Foreskin fibroblast (primary cell): ENCODE measurements at places on chromosomes 13 and 19.

- DNase-seq: peak; percentile 4
These were observed 324.0 kb downstream of the GPC5 start for GRCh38 chr13:91722267-91722884.

GRCh38 chr13:84132491-84132890 lies 250.2 kb upstream of the SLITRK1 start:
- no peak for DNase-seq

- DNase-seq: peak; percentile 70
These were observed 126.5 kb downstream of the NALCN start for GRCh38 chr13:101289764-101290163.

DNA sequence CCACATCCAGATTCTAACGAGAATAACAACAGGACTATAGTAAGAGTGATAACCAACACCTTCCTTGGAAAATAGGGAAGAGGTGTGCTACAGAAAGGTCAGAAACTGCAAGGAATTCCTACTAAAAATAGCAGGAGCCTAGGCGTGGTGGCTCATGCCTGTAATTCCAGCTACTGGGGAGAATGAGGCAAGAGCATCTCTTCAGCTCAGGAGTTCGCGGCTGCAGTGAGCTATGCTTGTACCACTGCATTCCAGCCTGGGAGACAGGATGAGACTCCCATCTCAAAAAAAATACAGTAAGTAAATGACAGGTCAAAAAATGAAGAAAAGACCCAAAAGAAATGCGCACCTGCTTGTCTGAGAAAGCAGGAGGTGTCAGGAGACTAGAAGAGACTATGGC lies 101.5 kb upstream of the TSHZ3 start:
- no peak for DNase-seq

DNA sequence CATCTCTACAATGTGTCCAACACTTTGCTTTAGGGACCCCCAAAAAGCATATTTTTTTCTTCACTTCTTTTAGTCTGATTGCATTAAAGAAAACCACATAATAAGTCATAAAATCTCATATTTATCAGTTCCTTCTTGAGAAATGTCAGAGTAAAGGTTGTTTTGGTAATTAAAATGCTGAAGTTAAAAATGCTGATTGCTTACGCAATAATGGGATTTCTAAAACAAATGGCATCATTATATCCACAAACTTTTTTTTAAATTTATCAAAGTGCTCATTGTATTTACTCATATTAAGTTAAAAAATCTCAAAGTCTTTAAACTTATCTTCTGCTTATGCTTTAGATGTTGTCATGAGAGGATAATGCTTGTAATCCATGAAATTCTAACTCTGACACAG lies 737.2 kb upstream of the ARGLU1 start:
- no peak for DNase-seq

- DNase-seq: no peak
These were observed 108.1 kb downstream of the OLFM4 start for GRCh38 chr13:53136554-53137215.

- DNase-seq: no peak
These were observed 101.5 kb downstream of the STARD13 start for GRCh38 chr13:33184112-33184490.

- no peak for DNase-seq
These were observed 125.4 kb downstream of the FGF14 start for GRCh38 chr13:102276404-102276803.

GRCh38 chr13:78610381-78610883 lies 7.1 kb upstream of the POU4F1 start:
- peak; percentile 23 for DNase-seq

DNA sequence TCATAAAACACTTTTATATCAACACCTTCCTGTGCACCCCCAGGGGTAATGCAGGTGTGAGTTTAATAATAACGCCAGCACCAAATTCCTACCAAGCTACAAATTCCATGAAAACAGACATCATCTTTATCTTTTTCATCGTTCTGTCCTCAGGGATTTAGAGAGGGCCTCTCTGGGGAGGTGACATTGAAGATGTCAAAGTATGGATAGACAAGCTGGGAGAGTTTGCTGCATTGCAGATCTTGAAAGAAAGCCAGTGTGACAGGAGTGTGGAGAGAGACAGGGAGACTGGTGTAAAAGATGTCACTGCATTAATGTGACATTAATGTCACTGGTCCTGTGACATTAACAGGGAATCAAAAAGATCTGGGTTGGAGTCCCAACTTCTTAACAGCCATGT lies 10.1 kb downstream of the CACNG6 start:
- no peak for DNase-seq

GRCh38 chr19:38649305-38650171 lies 2.1 kb downstream of the ACTN4 start:
- peak; percentile 38 for DNase-seq

- no peak for DNase-seq
These were observed 18.6 kb upstream of the CYP2S1 start for GRCh38 chr19:41174297-41174928.

DNA sequence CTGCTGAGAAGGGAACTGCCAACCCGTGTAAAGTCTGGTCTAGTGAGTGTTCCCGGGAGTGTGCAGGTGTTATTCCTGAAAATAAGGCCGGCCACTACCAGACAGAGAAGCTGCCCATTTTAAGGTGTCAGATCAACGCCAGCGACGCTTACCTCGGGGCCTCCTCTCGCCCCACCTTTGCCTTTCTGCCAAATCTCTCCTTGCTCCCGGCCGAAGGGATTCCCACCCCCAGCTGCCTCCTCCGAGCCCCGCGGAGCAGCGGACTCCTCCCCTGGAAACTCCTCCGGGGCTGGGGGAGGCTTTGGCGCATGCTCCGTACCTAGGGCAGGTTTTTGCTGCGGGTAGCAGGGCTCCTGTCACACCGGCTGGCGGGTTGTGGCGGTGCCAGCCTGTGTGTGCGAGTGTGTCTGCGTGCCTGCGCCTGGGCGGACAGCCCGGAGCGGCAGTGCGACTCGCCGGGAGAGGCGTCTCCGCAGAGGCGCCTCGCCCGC lies at the start of gene HS6ST3:
Gene HS6ST3 (plus strand): TSS at position 359 of the 491 bp plus-strand sequence.
- peak; percentile 39 for DNase-seq

- DNase-seq: peak; percentile 59
These were observed 20.7 kb downstream of the GARRE1 start for GRCh38 chr19:34274827-34275625.

- DNase-seq: no peak
These were observed 23.6 kb downstream of the AP3D1 start for GRCh38 chr19:2127758-2128157.

DNA sequence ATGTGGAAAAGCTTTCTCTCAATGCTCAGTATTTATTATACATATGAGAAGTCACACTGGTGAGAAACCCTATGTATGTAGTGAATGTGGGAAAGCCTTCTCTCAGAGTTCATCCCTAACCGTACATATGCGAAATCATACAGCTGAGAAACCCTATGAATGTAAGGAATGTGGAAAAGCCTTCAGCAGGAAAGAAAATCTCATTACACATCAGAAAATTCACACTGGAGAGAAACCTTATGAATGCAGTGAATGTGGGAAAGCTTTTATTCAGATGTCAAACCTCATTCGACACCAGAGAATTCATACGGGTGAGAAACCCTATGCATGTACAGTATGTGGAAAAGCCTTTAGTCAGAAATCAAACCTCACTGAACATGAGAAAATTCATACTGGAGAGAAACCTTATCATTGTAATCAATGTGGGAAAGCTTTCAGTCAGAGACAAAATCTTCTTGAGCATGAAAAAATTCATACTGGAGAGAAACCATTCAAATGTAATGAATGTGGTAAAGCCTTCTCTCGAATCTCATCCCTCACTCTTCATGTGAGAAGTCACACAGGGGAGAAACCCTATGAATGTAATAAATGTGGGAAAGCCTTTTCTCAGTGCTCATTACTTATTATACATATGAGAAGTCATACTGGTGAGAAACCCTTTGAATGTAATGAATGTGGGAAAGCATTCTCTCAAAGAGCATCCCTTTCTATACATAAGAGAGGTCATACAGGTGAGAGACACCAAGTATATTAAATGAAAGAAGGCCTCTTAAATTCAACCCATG lies 34.4 kb downstream of the ZNF568 start:
- no peak for DNase-seq

DNA sequence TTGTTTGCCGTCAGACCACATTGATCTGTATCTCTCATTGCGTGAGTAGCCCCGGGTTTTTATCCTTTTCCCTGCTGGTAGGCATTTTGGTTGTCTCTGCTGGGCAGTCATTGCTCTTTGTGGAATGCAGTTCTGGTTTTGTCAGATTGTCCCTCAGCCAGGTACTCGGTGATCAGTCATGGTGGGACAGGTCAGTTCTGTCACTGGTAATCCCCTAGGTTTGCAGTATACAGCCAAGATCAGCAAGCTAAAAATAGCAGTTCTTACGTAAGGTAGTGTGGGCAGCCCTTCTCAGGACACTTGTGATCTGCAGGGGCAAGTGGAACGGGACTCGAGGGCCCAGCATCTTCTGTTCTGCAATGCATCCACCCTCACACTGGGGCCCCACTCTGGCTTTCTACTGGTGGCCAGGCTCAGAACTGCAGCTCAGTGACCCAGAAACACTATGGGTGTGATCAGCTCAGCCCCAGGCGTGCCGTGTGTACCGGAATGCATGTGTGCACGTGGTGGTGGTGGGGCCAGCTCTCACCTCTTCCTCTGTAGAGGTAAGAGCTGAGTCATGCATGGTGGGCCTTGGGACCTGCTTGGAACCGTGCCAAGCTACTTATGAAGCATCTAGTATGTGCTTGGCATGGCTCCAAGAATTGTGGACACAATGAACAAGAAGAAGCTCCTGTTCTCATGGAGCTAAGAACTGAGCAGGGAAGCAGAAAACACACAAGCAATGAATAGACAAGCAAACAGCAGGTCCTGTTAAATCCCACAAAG lies 6.3 kb downstream of the PLEKHF1 start:
- DNase-seq: peak; percentile 27

- peak; percentile 83 for DNase-seq
These were observed 22.2 kb upstream of the ERVV-1 start for GRCh38 chr19:52991484-52991883.

DNA sequence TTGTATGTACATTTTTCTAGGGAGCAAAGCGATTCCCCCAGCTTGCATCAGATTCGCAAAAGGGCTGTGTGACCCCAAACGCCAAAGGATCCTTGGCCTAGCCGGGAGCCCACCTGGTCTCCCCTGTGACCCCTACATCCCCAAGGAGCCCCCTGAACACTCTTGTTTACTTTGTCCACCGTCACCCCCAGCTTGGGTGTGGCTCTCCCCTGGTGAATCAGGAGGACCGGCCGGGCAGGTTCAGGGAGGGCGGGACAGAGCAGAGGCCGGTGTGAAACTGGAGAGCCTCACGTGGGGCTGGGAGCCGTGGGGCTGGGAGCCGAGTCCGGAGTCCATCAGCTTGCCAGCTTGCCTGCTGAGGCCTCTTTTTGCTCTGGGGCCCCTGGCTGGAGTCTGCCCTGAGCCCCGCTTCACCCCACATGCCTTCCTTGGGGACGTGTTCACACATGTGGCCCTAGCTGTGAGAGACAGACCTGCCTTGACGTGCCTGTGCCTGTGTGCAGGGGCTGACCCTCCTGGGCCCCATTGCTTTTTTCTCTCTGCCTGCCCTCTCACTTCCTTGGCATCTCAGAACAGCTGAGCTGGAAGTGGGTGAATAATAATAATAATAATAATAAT lies 2.0 kb downstream of the ITPKC start:
- peak; percentile 88 for DNase-seq

DNA sequence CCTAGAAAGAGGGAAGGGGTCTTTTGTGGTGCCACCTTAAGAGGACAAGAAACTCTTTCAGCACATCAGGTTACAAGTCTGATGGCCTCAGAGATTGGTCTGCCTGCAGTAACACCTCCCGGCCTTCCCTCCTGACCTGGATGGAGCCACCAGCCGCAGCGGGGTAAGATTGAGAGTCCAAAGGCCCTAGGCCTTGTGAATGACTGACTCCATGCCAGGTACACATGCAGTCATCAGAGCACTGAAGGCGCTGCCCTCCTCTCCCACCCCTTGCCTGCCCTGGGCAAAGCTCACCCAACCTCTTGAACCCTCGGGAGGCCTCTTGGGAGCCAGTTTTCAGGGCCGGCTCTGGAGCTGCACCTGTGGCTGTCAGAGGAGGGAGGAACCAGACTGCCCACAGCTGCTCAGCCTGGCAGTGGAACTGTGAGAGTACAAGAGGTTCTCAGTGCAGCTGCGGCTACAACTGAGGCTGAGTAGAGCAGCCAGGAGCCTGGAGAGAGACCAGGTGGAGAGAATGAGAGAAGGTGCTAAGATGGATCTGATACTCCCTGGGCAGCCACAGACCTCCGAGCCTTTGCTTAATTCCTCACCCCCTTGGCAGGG lies 23.8 kb upstream of the C13orf42 start:
- no peak for DNase-seq

DNA sequence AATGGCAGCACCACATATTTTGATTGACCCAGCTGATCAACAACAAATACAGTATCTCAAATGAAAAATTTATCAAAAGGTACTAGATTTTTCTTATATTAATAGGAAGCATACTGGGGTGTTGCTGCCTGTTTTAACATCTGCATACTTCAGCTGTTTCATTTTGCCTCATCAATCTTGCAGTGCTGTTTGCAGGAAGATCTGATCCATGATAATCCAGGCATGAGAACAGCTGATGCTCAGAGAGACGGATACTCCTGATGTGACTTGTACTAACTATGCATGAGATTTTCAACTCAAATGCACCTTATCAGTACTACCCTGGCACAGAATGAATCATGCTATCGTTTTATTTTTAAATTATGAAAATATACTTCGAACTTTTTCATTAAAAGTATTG lies 2136.8 kb downstream of the PCDH9 start:
- no peak for DNase-seq

DNA sequence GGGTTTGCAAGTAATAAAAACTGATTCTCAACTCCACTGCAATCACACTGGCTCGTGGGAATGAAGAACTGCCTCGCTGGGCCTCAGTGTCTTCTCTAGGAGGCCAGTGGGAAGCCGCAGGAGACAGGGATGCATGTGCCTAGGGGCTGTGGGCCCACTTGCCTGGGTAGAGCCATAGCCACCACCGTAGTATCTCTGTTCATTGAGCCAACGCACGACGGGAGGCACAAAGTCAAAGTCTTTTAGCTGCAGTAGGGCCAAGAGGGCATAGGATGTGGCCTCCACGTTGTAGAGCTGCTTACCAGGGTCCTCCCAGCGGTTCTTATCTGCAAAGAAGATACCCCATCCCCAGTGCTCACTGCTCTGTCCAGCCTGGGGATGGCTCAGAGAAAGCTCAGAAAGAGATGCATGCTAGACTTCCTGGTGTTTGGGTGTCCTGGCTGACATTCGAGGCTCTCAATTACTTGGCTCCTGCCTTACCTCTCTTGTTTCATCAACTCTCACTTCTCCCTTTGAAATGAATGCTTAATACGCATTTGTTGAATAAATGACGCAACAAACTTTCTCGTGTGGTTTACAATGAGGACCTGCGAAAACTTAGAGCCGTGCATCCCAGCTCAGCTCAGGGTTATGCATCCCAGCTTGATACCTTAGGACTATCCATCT lies 16.1 kb upstream of the TNFSF14 start:
- no peak for DNase-seq

- DNase-seq: no peak
These were observed 606 bp downstream of the PRDX2 start for GRCh38 chr19:12800923-12801465.
